ENCODE measurements at places on chromosomes 3 and 15.

DNA sequence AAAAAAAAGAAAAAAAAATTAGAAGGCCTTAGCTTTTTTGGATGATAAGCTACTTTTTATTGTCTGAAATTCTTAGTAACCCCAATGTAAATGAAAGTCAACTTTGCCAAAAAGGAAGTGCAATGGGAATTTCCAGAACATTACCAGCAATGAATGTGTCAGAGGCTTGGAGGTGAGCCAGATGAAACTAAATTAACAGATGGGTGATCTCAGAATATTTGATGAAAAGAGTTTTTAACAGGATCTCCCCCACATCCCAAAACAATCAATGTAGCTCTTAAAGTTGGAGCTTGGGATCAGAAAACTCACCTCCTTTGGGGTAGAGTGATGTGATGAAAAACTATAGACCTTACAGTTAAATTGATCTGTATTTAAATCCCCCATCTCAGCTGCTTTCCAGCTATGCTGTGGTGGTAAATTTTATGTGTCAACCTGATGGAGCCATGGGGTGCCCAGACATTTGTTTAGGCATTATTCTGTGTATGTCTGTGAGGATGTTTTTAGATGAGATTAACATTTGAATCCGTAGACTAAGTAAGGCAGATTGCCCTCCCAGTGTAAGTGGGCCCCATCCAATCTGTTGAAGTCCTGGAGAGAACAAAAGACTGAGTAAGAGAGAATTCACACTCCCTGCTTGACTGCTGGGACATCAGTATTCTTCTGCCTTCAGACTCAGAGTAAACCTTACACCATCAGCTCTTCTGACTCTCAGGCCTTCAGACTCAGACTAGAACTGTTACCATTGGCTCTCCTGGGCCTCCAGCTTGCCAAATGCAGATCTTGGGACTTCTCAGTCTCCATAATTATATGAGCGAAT, 84.3 kb upstream of the TNFSF10 start:
- DNase-seq: no peak

DNA sequence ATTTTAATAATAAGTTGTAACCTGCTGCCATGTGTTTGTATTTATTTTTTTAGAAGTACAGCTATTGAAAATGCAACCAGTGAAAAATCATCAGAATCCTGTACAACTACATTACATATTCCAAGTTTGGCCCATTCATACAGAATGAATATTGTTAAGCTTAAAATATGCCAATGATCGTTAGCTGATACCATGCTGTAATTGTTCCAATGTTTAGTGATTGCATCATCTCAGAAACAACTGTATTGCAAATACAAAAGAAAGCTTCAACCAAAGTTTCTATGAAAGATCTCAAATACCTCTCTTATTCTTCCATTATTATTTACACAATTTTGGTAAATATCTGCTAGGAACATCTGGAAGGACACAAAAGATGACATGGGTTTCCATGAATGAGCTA, 51.6 kb upstream of the ALCAM start:
- no peak for DNase-seq

DNA sequence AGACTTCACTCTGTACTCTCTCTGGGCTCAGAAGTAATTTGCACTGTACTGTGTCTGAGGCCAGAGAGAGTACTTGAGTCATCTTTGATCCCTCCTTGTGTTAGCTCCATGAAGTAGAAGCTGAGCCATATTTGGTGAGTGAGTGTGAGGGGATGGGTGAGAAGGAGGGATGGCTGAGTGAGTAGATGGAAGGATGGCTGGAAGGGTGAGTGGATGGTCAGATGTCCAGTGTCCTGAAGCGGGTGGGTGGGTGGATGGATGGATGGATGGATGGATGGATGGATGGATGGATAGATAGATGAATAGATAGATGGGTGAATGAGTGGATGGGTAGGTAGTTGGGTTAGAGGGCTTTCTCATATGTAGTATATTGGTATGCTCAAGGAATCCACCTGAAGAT, 39.3 kb downstream of the FGD5 start:
- DNase-seq: no peak

GRCh38 chr3:159922861-159923312, 65.7 kb upstream of the IL12A start:
- DNase-seq: no peak

GRCh38 chr15:37125143-37125542, 24.8 kb upstream of the MEIS2 start:
- no peak for DNase-seq

DNA sequence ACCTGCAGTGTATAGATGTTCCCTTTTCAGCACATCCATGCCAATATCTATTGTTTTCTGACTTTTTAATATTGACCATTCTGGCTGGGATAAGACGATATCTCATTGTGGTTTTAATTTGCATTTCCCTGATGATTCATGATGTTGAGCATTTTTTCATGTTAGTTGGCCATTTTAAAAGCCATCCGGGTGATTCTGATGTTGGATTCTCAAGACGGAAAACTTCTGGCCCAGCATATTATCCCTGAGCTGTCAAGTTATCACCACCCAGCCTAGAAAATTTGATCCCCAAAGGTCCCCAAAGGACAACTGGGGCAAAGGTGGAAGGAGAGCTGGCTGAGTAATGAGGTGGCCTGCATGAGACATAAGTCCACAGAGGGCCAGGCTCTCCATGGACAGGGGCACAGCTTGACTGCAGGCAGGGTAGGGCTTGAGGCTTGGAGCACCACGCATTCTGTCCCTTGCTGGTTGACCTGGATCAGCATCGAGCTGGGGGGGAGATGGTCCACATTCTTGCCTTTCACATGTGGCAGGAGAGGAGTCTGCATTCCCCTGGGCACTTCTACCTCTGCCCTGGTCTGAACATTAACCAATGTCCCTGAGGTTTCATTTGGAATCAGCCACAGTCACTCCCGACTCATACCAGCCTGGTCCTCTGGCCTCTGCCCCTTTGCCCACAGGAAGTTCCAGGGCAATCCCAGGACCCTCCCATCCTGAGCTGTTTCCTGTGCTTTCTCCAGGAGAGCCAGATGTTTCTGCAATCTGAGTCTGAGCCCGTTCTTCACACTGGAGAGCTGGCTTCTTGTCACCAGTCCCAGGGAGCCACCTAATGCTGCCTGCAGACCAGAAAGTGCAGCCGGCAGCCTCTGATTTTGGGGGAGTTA, 69.2 kb downstream of the ISG20 start:
- no peak for DNase-seq

GRCh38 chr3:183824761-183825455, 469 bp downstream of the MAP6D1 start:
- no peak for DNase-seq

DNA sequence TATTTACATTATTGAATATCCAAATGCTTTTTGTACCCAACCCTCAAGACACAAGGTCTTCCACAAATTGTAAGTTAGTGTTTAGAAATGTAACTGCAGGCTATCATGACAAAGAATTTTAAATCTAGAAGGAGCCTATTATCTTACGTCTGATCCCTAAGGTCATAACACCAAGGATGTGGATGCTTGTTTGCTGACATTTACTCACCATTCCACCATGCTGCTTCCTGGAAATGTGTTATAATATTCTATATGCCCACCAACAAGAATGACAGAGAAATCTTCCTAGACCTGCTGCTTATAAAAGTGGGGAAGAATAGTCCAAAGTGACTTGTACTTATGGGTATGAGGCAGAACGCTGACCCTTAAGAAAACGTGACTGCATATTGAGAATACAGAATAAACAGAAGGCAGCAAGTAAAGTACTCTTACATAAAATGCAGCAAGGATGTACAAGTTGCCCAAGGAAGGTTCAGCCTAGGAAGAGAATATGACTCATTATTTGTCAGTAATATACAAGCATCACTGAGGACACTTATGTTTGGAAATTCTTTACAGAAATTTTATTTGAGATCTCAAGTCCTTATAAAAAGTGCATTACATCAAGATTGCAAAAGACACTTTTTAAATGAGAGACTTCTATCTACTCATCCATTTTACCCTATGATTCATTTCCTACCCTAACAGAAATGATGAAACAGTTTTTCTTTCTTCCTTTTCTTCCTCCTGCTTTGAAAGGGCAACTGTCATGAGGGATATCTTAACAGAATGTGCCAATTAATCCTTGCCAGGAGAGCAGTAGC, 59.6 kb downstream of the ESYT3 start:
- no peak for DNase-seq

- no peak for DNase-seq
These were observed 117.2 kb downstream of the TLE3 start for GRCh38 chr15:69980341-69981059.

GRCh38 chr3:134850761-134851160, 55.7 kb downstream of the EPHB1 start:
- DNase-seq: no peak

DNA sequence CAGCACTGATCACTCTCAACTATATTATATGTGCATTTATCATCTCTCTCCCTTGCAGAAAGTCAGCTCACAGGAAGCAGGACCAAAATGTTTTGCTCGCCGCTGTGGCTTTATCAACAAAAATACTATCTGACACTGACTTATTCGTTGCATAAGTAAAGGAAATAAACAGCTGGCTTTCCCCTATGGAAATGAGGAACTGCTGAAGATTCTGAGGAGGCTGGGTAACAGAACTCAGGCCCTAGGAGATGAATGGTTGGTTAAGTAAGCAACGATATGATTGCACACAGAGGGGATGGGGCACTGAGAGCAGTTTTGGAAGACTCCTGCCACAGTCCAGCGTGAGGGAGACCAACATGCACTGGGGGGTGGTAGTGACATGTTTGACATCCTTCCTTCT, 181.1 kb downstream of the STT3B start:
- DNase-seq: no peak

GRCh38 chr3:177300842-177301241, 103.6 kb upstream of the TBL1XR1 start:
- no peak for DNase-seq

DNA sequence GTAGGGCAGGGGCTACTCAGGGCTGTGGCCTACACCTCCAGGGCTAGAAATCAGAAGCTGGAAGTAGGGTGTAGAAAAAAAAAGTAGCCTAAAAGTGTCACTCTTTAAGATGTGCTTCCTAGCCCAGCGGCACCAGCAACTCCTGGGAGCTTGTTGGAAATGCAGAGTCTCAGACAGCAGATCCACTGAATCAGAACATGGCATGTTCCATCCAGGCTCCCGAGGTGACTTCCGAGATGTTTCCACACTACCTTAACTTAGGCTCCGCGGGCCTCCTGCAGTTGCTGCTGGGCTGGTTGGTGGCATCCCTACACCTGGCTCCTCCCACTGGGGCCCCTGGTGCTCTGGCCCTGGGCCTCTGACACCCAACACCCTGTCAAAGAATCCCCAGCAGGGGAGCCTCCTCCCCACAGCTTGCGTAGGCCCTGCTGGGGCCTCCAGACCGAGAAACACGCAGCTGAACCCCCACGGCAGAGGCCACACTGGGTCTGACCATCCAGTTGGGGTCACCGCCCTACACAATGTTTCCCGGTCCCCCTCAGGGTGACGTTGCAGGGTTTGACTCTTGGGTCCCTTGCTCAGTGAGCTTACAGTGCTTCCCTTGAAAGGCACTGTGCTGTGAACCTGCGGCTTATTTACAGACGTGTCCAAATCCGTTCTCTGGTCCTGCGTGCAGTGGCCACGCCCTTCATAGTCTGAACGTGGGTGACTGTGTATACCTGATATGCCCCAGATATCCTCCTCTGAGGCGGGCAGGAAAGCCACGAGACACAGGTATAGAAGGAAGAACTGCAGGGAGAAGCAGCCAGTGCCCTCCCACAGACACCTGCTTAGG, 46.5 kb downstream of the FAM174B start:
- DNase-seq: no peak

- DNase-seq: no peak
These were observed 328.5 kb downstream of the NAALADL2 start for GRCh38 chr3:175187586-175187985.

- DNase-seq: no peak
These were observed 226.0 kb downstream of the KLF13 start for GRCh38 chr15:31552482-31553099.

- DNase-seq: no peak
These were observed 8.2 kb upstream of the ATP13A3 start for GRCh38 chr3:194494951-194495374.

GRCh38 chr3:81916890-81917289, 155.4 kb upstream of the GBE1 start:
- DNase-seq: no peak
